Lower lobe of right lung (tissue), 2 donors: ENCODE measurements at places on chromosomes 5 and 9. TPM values are rescaled to one million over a fixed set of nuclear protein-coding genes. Genes with fewer than 3 reads are reported as not detected.

- no peak overlapping the region for H3K4me3 ChIP-seq
- H3K27ac ChIP-seq, result no peak overlapping the region
- no peak for DNase-seq
- no peaks in the 10 kb centered on the region for H3K36me3 ChIP-seq
- no peaks in the 10 kb centered on the region for H3K4me1 ChIP-seq
- H3K27me3 ChIP-seq, result no peaks in the 10 kb centered on the region
Measured at GRCh38 chr5:109936996-109937395, 247.3 kb downstream of the MAN2A1 start.

Gene TUT7
- 37.7 TPM for total RNA-seq

- DNase-seq, result peak; percentile 56
- peak overlapping the region; percentile 74 for H3K4me3 ChIP-seq
Measured at GRCh38 chr5:98769210-98769958, 4.1 kb upstream of the RGMB start.

DNA sequence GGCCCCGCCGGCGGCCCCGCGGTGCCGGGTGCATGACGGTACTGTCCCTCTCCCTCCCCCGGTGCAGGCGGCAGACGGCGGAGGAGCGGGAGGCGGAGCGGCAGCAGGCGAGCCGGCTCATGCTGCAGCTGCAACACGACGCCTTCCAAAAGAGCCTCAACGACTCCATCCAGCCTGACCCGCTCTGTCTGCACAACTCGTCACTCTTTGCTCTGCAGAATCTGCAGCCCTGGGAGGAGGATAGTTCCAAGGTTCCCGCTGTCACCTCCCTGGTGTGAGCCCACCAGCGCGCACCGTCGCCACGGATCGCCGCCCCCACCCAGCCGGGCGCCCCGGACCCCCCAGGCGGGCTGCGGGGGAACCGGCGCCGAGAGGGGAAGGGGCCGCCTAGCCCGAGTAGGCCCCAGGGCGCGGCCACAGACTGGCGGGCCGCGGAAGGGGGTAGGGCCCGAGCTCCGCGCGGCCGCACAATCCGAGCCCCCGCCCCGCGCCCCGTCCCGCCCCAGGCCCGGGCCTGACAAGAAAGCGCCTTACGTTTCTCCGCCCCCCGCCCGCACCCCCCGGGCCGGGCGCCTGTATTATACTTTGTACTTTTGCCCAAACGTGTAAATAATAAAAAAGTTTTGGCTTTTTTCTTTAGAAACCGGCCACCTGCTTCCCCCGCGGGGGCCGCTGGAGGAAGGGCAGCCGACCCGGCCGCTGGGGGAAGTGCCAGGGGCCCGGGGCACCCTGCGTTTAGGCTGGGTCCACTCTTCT lies 2.5 kb downstream of the TLX3 start:
- no peaks in the 10 kb centered on the region for H3K36me3 ChIP-seq
- no peak for DNase-seq
- peaks cover 98% of the 10 kb centered on the region for H3K27me3 ChIP-seq
- H3K27ac ChIP-seq, result no peak overlapping the region

DNA sequence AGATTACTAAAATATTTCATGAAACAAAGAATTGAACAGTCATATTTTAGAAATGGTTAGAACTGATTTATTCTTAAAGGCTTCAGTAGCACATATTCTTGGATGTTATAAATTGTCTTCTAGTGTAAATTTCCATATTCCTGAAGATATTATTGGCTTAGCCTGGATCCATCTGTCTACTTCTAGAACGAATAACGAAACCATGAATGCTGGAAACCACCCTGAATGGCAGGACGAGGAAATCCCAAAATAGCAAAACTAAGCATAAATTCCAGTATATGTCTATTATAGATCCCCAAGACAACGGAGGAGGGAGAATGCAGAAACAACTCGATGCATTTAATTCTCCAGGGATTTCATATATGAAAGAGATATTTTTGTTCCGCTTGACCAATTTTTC lies 2191.0 kb upstream of the ACO1 start:
- H3K27ac ChIP-seq, result no peak overlapping the region
- H3K36me3 ChIP-seq, result no peaks in the 10 kb centered on the region
- H3K4me3 ChIP-seq, result no peak overlapping the region
- DNase-seq, result no peak
- H3K4me1 ChIP-seq, result no peaks in the 10 kb centered on the region

- H3K27ac ChIP-seq, result no peak overlapping the region
- no peaks in the 10 kb centered on the region for H3K4me1 ChIP-seq
- DNase-seq, result no peak
- H3K36me3 ChIP-seq, result no peaks in the 10 kb centered on the region
- H3K27me3 ChIP-seq, result no peaks in the 10 kb centered on the region
Measured at GRCh38 chr5:141319202-141319601, 1.4 kb downstream of the TAF7 start.

DNA sequence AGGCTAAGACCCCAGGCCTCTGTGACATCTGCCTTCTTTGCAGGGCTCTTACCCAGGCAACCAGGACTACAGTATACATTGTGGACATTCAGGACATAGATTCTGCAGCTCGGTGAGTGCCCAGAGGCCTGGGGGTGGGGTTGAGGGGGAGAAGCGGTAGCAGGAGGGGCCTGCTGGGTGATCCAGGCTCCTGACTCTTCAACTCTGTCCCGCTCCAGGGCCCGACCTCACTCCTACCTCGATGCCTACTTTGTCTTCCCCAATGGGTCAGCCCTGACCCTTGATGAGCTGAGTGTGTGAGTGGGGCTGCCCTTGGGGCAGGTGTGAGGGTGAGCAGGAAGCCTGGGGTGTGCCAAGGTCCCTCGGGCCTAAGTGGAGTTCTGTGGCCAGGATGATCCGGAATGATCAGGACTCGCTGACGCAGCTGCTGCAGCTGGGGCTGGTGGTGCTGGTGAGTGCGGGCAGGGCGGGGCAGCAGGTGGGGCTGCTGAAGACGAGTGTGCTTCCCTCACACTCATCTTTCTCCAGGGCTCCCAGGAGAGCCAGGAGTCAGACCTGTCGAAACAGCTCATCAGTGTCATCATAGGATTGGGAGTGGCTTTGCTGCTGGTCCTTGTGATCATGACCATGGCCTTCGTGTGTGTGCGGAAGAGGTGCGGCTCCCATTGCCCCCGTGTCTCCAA lies 19.8 kb downstream of the GPRIN1 start:
- no peak overlapping the region for H3K4me3 ChIP-seq
- no peaks in the 10 kb centered on the region for H3K27me3 ChIP-seq
- H3K36me3 ChIP-seq, result no peaks in the 10 kb centered on the region
- DNase-seq, result no peak
- no peak overlapping the region for H3K27ac ChIP-seq
- no peaks in the 10 kb centered on the region for H3K4me1 ChIP-seq
